ENCODE measurements at places on chromosomes 2 and 18. TPM values are rescaled to one million over a fixed set of nuclear protein-coding genes. Genes with fewer than 3 reads are reported as not detected.

DNA sequence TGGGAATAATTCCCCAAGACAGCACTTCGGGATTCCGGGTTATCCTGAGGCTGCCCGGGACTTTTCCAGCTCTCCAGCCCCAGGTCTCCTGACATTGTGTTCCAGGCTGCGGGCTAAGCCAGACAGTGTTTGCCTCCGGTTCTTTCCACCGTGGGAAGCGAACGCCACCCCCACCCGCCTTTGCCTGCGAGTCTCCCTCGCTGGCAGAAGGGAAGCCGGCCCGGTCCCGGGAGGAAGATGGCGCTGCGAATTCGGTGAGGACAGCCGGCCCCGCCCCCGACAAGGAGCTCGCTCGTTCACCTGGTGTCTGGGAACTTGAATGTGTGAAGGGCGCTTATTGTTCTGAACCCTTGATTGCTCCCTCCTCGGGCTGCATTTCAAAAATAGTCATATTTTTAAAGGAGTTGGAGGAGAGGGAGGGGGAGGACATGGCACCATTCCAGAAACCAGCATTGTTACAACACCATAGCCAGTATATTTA, 2.9 kb downstream of the LRATD1 start:
- peak; percentile 91 for DNase-seq
- peak overlapping the region; percentile 3 for H3K27ac ChIP-seq
- H3K36me3 ChIP-seq: no peaks in the 10 kb centered on the region
- no peaks in the 10 kb centered on the region for H3K27me3 ChIP-seq

UGT1A9 gene
- not detected for total RNA-seq

DNA sequence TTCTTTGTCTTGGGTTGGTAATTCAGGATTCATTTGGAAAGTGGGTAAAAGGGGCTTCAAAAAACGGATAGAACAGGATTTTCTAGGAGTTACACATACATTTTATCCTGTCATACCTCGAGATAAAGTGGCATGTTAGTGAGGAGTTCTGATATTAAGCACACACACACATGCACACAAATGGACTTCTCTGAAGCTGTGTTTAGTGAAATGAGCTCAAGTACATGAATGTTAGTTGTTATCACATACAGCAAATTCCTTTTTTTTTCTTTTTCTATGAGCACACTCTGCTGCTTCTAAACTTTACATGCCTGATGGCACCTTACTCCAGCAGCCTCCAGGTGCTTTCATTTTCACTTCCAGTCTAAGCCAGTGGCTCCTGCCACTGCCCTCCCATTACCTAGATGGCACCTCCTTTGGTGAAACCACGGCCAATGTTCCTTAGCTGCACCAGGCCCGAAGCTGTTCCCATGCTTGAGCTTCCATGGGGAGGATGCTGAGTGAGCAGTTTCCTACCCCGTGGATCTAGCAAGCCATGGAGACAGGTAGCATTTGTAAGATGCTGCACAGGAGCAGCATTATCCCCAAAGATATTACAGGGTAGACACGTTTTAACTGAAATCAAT, 49.7 kb downstream of the STAT1 start:
- H3K36me3 ChIP-seq: no peaks in the 10 kb centered on the region

DNA sequence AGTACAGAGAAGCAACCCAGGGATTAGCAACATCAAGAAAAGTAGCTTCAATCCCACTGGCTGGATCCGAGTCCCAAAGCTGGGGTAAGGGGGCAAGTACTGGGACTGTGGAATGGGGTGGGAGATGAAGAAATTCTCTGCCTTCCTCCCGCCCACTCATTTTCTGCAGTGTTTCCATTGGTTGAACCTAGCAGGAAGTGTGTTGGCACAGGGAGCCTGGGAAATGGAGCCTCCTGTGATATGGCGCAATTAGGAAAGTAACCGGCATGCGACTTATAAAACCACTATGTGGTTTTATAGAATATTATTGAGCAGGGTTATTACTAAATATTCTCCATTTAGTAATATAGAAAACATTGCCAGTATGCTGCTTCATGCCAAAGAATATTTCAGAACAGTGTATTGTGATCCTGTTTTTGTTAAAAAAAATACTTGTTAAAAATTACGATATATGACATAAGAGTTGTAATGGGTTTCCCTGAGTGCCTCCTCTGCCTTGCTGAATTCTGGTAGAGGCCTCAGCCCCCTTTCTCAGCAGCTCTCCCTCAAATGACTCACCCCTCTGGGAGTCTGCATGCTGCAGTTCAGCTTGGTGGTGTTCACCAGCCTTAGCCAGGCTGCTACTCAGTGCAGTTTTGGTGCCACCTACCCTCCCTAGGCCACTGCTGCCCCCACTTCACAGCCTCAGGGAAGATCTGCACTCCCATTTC, 60.5 kb downstream of the HK2 start:
- H3K27ac ChIP-seq: no peak overlapping the region
- H3K4me3 ChIP-seq: no peak overlapping the region
- peaks cover 6% of the 10 kb centered on the region for H3K36me3 ChIP-seq
- no peak for DNase-seq

GRCh38 chr2:97932975-97933662, 62.6 kb downstream of the TMEM131 start:
- no peak for DNase-seq
- no peaks in the 10 kb centered on the region for H3K27me3 ChIP-seq
- H3K27ac ChIP-seq: no peak overlapping the region
- no peaks in the 10 kb centered on the region for H3K4me1 ChIP-seq
- no peaks in the 10 kb centered on the region for H3K36me3 ChIP-seq

GRCh38 chr2:134247679-134248078, 6.2 kb upstream of the MGAT5 start:
- H3K4me3 ChIP-seq: no peak overlapping the region
- H3K27ac ChIP-seq: no peak overlapping the region
- H3K4me1 ChIP-seq: no peaks in the 10 kb centered on the region
- no peaks in the 10 kb centered on the region for H3K27me3 ChIP-seq

Data from aorta (tissue), 5 donors.